ENCODE measurements at places on chromosomes 11 and 22.

GRCh38 chr22:48318575-48319320 is 1508.9 kb downstream of the BRD1 start:
- no peak for DNase-seq

DNA sequence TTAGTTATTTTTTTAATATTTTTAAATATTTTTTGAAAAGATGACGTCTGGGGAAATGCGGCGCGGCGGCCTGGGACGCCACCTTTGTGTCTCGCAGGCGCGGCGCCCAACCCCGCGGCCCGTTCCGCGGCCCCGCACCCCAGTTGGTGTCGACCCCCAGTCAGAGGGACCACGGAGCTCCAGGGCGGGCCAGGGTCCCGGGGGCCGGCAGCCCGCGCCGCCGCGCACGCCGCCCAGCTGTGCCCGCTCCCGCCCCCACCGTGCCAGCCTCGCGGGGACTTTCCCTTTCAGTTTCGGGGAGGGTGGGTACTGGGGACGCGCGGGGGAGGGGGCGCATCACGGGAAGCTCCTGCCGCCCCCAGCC is 1.6 kb downstream of the CCND1 start:
- DNase-seq, result no peak

- no peak for DNase-seq
These were observed 84.0 kb upstream of the PICALM start for GRCh38 chr11:86152901-86153300.

- DNase-seq, result no peak
These were observed 157.9 kb upstream of the CARD18 start for GRCh38 chr11:105297463-105297862.
